ENCODE measurements at places on chromosomes 7 and 10. TPM values are rescaled to one million over a fixed set of nuclear protein-coding genes. Genes with fewer than 3 reads are reported as not detected.

DNA sequence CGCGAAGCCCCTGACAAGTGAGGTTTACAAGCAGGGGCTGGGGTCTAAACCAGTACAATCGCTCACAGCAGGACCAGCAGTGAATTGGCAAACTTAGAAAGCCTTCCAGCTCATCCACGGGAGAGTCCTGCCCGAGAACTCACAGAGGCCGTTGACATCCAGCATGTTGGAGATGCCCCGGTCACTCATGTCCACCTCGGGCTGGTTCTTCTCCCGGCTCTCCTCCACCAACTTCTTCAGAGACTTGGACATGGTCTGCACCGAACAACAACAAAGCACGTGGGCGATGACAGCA lies 447 bp downstream of the RSU1 start:
- no peak for ATAC-seq

DNA sequence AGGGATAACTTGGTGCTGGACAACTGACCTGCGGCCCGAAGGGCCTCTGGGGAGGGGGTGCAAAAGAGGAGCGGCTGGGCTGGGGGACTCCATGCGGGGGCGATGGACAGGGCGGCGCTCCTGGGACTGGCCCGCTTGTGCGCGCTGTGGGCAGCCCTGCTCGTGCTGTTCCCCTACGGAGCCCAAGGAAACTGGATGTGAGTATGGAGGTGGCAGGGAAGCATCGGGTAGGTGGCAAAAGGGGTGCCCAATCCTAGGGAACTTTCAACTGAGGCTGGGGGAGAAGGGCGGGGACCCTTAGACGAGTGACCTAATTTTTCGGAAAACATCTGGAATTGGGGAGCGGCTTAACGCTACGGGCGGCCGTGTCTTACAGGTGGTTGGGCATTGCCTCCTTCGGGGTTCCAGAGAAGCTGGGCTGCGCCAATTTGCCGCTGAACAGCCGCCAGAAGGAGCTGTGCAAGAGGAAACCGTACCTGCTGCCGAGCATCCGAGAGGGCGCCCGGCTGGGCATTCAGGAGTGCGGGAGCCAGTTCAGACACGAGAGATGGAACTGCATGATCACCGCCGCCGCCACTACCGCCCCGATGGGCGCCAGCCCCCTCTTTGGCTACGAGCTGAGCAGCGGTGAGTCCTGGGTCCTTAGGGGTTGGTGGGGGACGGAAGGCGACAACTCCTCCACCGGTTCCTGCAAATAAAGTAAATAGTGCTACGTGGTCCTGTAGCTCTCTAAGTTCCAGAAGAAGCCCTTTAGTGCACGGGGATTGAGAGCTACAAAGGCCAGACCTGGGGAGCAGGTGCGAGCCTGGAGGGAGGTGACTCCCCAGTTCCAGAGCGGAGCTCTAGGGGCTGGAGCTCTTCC lies 622 bp downstream of the WNT16 start:
- ATAC-seq = peak; percentile 27

DNA sequence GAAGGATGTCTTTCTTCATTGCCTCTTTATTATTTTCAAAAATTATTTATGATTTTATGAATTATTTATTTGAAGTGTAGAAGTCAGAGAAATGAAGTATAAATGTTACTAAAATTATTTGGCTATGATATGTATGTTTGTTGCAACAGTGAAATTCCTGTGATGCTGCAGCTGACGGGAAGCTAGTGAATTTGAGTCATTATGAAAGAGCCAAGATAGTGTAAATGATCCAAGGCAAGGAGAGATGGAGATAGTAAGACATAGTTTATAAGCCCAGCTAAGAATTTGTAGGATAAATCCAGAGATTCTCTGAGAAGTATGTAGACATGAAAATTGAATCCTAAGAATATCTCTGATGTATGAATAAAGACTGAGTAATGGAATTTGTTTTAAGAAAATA lies 30.8 kb downstream of the CASD1 start:
- no peak for ATAC-seq

Gene PKD1L1
- not detected for total RNA-seq

DNA sequence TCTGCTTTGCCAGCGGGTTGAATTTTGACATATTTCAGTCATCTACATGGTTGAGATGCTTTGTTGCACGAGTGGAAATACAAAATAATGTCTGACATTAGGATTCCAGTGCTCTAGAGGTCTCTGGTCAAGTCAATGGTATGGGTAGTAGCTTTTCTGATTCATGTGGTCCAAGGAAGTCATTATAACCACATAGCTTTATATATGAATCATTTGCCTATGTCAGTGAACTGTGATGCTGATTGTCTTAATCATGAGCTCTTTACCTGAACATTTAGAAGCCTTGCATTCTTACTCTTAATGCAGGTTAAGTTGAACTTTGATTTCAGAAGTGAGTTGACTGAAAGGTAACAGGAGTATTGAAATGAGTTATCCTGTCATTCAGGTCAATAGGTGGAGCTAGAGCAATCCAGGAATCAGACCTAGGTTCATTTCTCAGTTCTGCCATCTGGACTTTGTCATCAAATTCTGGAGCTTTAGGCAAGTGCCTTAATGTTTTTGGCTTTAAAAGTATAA lies 3.3 kb downstream of the MAPK8 start:
- ATAC-seq = no peak

DNA sequence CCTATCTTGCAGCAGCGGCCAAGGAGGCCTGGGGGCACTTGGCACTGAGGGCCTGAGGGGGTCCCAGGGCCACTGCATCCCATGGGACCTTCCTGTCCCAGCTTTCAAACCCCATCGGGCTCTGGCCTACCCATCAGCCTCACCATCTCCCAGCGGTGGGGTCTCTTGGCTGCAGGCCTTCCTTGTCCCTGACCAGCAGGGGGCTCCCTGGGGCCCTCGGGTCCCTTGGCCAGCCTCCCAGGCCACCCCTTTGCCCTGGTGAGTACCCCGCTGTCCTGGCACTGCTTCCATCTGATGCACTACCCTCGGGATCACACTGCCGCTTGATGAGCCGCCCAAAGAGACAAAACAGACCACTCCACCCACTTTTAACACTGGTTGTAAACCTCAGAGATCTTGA lies 43.5 kb downstream of the YKT6 start:
- ATAC-seq = no peak

- no peak for ATAC-seq
Observed at GRCh38 chr10:23472181-23472580, 33.3 kb downstream of the OTUD1 start.

DNA sequence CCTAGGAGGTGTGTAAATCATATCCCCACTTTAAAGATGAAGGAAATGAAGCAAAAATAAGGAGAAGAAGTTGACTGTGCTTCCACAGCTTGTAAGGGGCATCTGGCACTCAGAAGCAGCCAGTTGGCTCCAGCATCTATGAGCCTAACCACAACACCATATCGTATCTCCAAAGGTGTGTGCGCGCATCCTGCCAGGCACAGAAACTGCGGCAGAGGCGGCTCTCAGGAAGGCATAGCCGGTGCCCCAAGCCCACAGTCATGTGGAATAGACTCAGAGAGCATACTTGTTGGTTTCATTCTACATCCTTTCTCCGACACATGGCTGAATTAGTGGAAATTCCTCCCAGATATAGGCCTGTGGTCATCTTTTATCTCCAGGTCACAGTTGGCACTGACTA lies 423.9 kb downstream of the CALN1 start:
- no peak for ATAC-seq

DNA sequence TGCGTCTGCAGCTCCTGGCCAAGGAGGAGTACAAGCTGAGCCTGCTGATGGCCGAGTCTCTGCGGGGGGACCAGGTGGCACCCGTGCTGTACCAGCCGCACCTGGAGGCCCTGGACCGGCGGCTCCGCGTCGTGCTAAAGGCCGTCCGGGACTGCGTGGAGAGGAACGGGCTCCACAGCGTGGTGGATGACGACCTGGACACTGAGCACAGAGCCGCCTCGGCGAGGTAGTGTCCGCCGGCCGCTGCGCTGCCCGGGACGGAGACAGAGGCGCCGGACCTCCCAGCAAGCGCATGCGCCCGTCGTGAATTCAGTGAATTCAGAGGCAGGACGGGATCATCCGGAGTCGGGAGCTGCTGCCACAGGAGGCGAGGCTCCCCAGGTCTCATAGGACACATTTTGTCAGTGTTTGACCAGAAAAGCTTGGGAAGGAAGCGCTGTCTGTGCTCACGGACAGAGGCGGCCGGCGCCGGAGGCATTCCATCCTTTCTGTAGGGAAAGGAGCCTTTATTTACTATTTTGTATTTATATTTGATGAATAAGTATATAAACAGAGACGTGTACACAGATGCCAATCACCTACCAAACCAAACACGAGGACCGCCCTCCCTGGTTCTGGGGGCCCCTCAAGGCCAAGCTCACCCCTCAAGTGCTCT lies 30.1 kb upstream of the FOXL3 start:
- no peak for ATAC-seq

DNA sequence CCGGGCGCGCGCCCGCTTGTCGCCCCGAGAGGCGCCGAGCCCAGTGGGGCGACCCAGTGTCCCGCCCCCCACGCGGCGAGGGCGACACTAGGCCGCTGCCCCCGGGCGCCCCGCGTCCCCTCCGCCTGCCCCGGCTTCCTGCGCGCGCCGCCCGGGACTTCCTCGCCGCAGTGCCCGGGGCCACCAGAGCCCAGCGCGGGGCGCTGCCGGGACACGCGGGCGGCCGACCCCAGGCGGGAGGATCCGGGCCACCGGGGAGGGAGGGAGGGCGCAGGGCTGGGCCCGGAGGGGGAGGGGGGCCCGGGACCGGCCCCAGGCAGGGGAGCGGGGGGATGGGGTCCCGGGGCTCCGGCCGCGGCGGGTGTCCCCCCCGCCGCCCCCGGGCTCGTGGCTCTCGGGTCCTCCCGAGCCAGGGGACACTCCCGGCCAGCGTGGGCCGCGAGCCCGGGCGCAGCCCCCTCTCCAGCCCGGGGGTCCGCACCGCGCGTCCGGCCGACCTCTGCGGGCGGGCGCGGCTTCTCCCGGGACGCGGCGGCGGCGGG lies 435 bp upstream of the PWWP2B start:
- ATAC-seq = peak; percentile 65

Gene TFPI2
- 169 TPM for total RNA-seq

DNA sequence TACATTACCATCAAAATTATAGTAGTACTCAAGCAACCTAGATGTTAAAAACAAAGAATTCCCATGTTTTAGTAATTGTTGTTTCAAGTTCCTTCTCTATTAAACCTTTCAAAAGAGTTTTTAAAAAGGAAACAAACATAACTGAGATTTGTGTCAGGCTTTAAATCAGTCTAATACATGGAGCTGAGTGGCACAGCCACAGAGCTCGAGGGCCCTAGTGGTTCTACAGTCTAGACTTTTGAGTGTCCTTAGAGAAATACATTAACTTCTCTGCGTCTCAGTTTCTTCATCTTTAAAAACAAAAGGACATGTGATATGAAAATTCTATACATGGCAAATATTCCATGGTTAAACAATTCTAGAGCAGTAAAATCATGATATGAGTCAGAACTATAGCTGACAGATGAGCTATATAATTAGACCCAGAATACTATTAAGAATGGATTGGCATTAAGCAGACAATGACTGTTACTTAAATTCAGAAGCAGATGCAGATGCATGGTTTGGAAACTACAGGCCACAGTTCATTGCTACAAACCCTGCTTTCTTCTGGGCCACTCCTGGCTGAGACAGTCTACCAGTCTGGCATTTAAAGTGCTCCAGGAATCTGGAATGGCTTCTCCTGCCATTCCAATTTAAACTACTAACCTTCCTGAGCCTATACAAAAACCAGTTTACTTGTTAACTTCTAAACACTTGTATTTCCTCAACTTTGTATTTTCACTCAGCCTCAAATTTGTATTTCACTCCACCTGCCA lies 77.4 kb downstream of the EPC1 start:
- ATAC-seq = no peak

DNA sequence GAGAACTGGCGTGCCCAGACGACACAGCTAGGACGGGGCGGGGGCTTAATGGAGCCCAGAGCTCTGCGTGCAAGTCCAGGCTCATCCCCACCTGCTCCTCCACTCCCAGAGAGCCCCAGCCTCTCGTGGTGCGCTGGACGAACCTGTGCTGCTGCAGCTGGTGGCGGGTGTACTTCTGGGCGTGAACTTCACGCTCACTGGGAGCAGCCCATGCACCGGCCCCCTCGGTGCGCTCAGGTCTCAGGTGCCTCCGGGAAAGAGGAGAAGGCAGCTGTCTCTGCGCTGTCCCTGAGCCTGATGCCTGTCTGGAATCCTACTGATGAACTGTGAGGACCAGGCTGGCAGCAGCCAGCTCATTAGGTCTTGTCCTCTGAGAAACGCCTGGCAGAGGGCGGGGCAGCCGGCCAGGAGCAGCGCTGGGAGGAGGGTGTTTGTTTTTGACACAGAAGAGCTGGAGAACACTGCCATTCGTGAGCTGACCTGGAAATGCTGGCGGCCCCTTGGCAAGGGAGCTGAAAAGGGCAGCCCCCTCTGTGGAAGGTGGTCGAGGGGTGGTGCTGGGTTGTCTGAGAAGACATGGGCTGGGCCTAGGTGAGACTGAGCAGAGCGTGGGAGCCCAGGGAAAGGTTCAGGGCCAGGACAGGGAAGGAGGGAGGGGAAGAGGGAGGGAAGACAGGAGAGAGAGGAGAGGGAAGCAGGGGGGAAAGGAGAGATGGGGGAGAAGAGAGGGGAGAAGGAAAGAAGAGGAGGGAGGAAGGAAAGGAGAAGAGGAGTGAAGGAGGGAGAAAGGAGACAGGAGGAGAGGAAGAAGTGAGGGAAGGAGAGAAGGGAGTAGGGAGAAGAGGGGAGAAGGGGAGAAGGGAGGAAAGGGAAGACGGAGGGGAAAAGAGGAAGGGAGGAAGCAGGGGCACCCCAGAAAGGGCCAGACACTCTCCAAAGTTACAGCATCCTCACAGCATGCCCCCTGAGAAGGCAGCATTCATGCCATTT lies 53.5 kb upstream of the TNS3 start:
- peak; percentile 47 for ATAC-seq

Gene STK17A
- total RNA-seq = 14.7 TPM

Gene XRCC2
- 1.2 TPM for total RNA-seq

DNA sequence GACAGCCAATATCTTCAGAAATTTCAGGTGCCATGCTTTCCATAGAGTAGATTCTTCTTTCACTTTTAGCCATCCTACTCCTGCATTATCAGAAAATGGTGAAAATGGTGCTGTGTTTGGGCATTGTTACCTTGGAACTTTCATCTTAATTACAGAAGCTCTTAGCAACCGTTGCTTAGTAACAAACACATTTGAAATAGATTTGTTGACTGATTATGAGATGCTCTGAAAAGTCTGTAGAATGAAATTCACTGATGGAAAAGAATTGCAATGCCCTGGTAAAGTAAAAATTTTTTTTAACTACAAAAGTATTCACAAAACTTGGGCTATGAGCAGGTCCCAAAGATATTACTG lies 249.3 kb upstream of the NEBL start:
- no peak for ATAC-seq

DNA sequence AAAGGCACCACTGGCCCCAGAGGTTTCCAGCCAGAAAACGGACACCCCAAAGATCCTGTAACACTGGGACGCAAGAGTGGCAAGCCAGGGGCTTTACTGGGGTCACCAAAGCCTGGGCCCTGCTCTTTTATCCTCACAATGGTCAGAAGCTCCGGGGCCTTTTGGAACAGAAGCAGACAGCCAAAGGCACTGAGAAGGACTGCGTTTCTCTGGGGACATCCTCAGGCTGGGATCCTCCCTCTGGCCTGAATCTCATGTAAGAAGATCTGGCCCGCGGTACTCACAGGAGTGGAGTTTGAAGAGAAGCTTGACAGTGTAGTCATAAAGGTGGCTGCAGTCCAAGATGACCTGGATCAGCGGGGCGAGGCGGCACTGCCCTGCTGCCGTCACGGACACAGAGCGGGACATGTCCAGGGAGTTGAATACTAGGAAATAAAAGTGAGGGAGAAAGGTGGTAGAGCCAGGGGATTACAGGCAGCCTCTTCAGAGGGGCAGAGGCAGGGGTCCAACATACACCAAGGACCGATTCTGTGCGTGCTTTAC lies 81.4 kb downstream of the SPDYE5 start:
- no peak for ATAC-seq

GRCh38 chr7:108002726-108003598 lies at the start of gene LAMB1:
TSS of gene LAMB1 (minus strand) at chr7:108003161. CDS start at chr7:108002885, 276 bp downstream.
- peak; percentile 84 for ATAC-seq

All from motor neuron (in vitro differentiated cells).